Tibial artery (tissue), 4 donors: ENCODE measurements at places on chromosomes 6 and 20.

DNA sequence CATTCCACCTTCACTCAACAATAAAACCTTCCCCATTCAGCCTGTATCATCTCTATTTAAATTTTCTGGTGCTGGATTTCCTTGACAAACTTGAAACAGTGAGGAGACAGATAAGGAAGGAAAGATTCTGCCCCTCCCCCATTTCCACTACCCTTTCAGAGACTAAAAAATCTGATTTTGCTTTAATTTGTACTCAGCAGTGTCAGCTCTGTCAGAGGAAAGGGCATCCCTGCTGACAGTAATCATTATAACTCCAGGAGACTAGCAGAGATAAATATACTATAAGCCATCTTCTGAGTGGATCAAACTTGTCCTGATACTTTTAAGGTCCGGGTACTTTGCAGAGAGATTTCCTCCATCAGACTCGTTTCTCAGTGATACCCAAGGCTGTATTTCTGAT lies 155.6 kb downstream of the SAMD5 start:
- no peak for DNase-seq

- no peak for DNase-seq
Measured at GRCh38 chr6:142294679-142295078, 7.1 kb upstream of the ADGRG6 start.

- DNase-seq: no peak
Measured at GRCh38 chr6:125807293-125807692, 16.5 kb downstream of the NCOA7 start.

DNA sequence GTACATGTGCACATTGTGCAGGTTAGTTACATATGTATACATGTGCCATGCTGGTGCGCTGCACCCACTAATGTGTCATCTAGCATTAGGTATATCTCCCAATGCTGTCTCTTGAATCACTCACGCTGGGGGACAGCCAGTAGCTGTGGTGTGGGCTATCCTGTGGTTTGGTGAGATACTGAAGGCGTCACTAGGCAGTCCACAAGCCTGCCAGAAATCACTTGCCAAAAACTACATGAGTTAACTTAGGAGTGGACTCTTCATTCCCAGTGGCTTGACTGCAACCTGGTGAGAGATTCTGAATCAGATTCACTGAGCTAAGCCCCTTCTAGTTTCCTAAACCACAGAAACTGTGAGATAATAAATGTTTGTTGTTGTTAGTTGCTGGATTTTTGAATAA lies 191.3 kb downstream of the TSHZ2 start:
- DNase-seq: peak; percentile 36

GRCh38 chr6:39200498-39201020 lies 28.7 kb downstream of the KCNK5 start:
- DNase-seq: no peak

- DNase-seq: no peak
Measured at GRCh38 chr6:18510644-18511033, 123.5 kb downstream of the RNF144B start.

- DNase-seq: no peak
Measured at GRCh38 chr6:135905604-135906300, 54.3 kb downstream of the PDE7B start.

DNA sequence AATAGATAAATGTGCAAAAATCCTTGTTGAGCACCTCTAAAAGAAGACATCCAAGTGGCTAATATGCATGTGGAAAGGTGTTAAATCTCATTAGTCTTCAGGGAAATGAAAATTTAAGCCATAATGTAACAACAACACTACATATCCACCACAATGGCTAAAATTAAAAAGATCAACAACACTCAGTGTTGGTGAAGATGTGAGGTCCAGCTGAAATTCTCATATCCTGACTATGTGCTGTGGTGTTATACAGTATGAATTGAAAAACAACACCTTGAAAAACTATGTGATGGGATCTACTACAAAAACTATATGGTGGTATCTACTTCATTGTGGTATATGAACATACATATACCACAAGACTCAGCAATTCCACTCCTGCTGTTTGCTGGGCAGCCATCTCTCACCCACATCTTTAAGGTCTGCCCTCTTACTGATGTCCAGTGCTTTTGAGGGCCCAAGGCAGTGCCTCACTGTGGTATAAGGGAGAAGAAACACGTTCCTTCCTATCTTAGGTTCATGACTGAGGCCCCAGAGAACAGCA lies 146.4 kb downstream of the CD83 start:
- DNase-seq: no peak

DNA sequence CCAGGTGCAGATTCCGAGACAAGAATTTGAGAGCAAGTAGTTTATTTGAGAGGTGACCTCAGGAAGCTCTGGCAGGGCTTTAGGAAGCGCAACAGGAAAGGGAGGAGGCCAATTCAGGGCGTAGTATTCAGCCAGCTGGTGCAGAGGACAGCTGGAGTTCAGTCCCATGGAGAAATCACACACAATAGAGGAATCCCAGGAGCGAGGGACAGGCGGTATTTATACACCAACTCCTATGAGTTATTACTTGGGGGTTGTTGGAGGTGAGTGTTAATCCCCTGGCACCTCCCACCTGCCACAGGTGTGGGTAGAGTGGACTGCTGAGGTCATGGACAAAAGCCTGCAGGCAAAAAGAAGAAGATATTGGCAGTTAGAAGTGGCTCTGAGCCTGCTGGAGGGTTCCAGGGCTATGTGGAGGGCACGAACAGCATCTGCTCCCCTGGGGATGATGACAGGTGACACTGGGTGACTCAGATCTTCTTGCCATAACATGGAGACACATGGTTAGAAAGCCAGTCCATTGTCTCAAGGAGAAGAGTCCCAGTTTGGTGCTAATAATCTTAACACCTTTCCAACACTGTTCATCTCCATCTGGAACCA lies 13.9 kb upstream of the SULF2 start:
- DNase-seq: no peak

DNA sequence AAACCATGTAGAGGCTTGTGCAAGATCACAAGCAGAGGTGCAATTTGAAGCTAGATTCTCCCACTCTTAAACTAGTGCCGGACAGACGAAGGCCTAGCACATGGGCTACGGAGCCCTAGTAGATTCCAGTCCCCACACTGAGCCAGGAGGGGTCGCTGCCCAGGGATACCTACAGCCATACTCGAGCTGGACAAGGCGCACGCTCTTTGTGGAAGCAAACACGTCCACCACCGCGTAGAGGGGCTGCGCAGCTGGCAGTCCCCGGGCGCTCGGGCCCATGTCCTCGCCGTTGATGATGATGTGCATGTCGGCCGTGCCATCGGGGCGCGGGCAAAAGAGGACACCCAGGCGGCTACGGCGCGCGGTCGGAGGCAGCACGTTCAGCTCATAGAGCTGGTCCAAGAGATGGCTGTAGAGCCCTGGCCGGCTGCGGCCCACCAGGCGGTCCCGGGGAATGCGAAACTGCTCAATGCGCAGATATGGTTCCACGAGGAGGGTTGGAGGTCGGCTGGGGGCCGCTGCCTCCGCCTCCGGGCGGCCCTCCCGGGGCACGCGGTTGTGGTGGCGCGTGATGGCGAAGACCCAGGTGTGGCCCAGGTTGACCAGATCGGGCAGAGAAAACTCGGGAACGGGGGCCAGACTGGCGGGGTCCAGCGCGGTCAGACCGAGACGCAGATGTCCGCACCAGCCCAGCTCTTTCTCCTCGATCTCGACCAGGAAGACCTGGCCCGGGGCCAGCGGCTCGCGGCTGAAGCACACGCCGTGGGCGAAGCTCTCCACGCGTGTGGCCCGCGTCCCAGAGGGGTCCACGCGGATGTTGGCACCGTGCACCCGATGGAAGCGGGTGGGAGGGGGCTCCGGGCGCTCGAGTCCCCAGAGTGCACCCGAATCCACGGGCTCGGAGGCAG lies 677 bp downstream of the NEURL2 start:
- DNase-seq: peak; percentile 90

DNA sequence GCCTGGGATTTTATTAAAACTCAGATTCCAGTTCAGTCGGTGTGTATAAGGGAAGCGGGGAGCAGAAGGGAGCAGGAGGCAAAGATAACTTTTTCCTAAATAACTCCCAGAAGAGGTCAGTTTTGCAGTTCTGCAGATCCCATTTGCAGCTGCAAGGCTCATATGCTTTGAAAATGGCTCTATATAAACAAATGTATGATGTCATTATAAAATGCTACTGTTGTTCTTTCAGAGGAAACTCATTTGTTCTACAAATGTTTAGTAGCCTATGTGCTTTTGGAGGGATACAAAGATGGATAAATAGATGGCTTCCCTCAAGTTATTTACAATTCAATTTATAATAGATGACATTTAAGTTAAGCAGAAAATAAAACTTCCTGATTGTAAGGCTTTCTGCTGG lies 29.2 kb upstream of the DSP start:
- DNase-seq: no peak

DNA sequence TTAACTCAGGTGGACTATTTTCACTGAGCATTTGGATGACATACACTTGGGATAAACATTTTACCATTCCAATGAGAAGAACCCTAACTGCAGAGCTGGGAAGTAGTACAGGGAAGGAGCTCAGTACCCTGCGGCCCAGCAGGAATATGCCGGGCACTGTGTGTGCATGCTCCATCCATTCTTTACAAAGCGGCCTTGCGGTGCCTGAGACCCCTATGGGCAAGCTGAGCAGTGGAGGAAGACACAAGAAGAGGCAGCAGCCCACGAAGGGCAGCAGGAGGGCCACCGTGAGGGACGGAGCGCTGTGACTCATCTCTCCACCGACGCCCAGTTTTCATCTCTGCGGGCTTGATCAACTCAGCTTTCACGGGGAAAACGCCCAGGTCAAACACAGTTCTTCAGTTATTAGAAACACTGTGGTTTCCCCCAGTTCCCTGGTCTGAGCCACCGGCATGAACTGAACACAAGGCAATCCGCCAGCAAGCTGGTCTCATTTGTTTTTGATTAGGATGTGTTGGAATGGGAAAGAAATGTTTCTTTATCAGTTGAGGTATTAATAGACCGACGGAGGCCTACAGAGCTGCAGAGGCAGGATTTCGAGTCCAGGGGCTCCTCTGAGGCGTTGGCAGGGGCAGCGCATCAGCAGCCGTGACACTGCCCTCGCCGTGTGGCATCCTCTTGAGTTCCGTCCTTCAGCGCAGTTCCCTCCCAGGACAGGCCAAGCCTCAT lies 44.9 kb downstream of the IRF4 start:
- DNase-seq: no peak

DNA sequence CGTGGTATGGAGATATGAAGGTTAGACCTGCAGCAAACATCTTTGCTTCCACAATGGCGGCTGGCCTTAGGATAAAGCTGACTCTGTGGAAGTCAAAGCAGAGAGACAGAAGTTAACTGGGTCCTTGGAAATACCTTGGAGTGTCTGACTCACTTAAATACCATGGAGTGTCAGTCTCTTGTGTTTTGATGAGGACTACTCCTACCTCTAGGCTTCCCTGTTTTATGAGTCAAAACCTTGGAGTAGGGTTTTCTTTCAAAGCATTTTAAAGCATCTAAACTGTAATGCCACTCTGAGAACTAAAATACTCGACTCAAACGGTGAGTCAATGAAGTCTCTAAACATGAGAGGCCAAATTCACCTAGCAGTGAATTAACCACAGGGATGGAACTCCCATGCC lies 329.1 kb downstream of the SAMD5 start:
- DNase-seq: no peak

DNA sequence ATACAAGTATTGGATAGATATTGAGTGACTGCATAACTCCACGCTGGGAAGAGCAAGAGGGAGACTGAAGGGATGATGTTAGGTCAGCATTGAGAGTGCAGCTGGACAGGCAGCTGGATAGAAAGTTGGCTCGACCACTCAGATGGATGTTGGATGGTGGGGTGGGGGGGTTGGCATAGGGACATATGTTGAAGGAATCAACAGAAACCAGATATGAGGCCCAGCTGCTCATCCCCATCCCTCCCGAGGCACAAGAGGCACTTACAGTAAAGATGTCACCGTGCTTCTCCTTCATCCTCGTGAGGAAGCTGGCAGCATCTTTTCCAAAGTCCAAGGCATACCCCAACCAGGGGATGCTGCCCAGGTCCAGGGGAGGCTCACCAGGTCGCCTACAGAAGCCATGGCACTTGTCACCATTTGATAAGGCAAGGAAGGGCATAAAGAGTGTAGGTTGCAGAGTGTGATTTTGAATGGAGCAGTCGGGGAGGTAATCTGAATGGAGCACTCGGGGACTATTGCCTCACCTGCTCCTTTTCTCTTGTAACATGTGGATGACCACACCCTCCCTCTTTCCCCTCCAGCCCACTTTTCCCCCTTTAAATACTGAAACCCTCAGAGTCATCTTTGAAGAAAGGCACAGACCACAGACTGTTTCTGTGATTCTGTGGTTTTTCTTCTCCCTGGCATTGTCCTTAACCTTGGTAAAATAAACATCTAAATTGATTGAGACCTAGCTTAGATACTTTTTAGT lies 18.0 kb downstream of the PTGIS start:
- peak; percentile 18 for DNase-seq

DNA sequence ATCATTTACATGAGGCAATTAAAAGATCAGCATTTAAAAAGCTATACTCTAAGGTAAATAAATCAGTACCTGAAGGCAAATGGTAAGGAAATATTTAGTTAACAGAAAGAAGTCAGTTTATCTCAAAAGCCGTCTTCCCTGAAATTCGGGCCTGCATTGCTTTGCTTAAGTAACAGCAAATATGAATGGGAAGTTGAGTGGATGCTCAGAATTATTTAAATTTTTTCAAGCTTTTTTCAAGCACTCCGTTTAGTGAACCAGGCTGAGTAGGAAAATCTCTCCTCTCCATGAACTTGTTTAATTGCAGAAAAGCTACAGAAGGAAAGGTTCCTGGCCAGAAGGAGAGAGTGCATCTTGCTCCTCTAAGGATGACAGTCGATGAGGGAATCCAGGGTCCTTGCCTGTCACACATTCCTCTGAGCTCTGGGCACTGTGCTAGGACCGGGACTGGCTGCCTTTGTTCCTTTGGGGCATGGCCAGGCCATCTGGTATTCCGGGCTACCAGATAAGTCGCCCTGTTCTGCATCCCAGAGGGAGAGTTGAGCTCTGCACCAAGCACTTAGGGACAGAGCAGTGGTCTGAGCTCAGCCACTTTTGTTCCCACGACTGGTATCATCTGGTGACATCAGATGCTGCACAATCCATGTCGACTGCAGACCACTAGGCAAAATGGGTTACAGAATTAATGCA lies 77.6 kb downstream of the RIN2 start:
- DNase-seq: no peak

DNA sequence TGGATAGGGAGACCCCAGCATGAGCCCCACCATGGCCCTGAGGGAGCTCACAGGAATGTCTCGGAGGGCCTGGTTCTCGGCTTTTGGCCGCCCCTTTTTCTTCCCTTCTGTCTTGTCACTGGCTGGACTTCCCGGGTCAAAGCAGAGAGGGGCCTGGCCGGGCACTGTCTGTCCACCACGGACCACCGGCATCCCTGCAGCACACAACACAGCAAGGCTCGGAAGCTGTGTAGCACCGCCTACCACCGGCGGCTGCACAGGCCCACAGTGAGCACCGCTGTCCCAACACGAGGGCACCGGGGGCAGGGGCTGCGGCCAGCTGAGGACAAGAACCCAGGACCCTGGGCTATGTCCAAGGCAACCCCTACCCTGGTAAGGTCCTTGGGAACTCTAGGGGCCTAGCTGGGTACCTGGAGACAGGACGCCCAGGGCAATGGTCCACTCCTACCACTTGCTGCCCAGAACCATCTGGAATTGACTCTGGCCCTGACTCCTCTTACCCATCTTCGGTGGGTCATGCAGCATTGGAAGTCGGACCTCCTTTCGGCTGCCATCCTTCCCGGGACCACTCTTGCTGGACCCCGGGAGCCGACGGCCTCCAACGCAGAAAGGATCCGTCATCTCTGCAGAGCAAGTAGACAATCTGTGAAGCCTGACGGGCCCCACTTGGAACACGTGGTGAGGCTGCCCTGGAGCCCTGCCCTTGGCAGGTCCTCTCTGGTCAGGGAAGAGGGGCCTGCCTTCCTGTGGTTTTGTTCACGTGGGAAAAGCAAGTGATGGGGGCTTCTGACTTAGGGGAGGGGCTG lies 2.2 kb downstream of the ZNF512B start:
- no peak for DNase-seq

- peak; percentile 96 for DNase-seq
Measured at GRCh38 chr20:10671221-10671918, 2.4 kb downstream of the JAG1 start.
